ENCODE measurements at places on chromosomes 6 and 20.

DNA sequence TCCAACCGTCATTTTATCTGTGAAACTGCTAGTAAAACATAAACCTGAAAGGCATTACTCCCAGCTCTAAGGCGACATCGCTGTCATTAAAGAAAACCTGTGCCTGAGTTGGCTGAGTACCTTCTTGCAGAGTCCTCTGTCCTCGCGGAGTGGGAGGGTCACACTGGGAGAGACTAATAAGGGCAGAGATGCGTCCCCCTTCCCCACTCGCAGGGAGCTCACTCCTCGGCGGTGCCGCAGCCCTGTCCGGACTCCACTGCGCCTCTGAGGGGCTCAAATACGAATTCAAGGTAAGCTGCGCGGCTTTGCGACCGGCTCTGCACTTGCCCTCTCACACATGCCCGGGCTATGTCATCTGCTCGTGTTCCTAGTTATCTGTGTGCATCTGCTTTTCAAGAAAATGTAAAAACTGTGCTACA is at the start of gene COL19A1:
Gene COL19A1, plus strand, starts transcription at position 206 of the 419 bp plus-strand sequence. CDS start 13,012 bp downstream, outside the sequence.
- peak; percentile 17 for DNase-seq

GRCh38 chr20:61862881-61863280 is 202.8 kb downstream of the TAF4 start:
- DNase-seq: no peak

DNA sequence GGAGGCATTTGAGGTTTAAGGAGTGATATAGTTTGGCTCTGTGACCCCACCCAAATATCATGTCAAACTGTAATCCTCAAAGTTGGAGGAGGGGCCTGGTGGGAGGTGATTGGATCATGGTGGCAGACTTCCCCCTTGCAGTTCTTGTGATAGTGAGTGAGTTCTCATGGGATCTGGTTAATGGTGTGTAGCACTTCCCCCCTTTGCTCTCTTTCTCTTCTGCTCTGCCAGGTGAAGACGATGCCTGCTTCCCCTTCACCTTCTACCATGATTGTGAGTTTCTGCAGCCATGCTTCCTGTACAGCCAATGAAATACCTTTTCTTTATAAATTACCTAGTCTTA is 1.7 kb upstream of the HDDC2 start:
- no peak for DNase-seq

DNA sequence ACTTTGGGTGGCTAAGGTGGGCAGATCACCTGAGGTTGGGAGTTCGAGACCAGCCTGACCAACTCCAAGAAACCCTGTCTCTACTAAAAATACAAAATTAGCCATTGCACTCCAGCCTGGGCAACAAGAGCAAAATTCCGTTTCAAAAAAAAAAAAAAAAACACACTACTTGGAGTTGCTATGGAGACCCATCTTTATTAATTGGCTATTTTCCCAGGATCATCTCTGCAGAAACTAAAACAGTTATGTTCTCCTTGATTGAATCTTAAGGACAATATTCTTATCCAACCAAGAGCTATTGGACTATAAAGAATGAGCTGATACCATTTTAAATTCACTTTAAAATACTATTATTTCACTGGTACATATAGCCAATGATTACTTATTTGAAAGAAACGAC is 14.7 kb downstream of the AKIRIN2 start:
- DNase-seq: no peak

DNA sequence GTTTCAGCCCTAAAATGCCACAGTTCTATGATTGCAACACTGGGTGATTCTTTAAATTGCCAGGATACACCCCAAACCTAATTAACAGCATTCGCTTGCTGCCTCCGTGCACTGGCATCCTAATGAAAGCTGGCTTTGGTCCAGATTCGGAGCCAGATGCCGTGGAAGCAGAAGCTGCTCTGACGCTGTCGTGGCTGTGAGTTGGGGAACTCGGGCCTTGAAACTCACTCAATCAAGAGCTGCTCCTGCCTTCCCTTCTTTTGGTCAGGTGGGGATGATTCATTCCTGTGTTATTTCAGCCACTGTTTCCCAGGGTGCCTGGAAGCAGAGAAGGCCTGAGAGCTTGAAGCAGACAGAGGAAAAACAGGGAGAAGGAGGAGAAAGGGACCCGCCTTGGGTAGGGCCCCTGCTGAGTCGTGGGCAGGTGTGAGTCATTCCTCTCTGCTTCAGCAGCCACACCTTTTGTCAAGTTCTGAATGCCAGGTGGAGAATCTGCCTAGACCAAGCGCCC is 36.2 kb upstream of the DSP start:
- no peak for DNase-seq

DNA sequence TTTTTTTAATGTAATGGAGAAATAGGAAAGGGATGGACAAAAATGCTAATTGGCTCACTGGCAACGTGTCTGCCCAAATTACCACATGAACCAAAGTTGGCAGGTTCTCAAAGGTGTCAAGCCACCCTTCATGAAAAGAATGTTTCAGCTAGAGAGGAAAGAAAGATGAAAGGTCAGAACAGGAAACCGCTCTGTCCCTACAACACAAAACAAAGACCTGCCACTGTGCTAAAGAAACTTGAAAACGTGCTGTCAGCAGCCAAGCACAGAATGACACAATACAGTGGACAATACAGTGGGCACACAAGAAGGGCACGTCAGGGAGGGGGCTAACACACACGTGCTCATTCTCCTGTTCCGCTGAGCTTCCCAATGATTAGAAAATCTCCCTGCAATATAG is 4.9 kb downstream of the PREP start:
- no peak for DNase-seq

DNA sequence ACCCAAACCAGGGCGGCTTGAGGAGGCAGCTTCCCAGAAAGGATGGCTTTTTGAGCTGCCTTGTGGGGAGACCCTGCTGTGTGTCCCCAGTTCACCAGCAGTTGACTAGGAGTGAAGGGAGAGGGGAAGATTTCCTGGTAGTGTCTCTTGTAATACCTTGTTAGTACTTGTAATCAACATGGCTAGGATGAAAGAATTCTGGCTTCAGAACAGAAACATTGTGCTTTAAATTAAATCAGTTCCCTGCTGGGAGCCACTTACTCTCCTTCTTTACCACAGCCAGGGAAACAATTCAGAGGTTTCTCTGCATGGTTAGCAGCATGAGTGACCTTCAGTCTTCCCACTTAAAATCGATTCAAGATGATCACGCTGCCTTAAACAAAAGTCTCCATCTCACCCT is 525.4 kb upstream of the ID4 start:
- DNase-seq: no peak

DNA sequence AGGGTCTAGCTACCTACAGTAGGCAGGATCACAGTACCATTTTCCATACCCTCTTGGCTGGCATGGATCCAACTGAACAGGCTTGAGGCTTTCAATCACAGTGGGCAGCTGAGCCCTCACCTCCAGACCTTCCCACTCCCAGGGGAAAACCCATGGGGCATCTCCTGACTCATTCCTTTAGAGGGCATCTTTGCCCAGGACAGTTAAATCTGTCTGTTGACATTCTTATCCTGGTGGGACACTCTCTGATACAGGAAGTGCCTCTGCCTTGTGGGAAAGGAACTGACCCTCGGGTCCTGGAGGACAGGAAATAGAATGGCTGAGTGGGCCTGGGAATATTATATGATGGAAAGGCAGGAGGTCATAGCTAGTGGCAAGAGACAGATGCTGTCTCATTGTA is 10.2 kb upstream of the EPB41L1 start:
- no peak for DNase-seq

DNA sequence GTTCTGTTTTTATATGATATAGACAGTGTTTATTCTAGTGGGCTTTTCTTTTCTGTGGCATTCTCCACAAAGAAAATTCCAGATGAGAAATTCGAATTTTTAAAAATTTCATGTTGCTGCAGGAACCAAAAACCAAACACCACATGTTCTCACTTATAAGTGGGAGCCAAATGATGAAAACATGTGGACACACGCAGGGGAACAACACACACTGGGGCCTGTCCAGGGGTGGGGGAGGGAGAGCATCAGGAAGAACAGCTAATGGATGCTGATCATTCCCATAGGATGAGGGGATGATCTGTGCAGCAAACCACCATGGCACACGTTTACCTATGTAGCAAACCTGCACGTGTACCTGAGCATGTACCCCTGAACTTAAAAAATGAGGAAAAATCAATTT is 499.0 kb upstream of the SLC35B3 start:
- no peak for DNase-seq

DNA sequence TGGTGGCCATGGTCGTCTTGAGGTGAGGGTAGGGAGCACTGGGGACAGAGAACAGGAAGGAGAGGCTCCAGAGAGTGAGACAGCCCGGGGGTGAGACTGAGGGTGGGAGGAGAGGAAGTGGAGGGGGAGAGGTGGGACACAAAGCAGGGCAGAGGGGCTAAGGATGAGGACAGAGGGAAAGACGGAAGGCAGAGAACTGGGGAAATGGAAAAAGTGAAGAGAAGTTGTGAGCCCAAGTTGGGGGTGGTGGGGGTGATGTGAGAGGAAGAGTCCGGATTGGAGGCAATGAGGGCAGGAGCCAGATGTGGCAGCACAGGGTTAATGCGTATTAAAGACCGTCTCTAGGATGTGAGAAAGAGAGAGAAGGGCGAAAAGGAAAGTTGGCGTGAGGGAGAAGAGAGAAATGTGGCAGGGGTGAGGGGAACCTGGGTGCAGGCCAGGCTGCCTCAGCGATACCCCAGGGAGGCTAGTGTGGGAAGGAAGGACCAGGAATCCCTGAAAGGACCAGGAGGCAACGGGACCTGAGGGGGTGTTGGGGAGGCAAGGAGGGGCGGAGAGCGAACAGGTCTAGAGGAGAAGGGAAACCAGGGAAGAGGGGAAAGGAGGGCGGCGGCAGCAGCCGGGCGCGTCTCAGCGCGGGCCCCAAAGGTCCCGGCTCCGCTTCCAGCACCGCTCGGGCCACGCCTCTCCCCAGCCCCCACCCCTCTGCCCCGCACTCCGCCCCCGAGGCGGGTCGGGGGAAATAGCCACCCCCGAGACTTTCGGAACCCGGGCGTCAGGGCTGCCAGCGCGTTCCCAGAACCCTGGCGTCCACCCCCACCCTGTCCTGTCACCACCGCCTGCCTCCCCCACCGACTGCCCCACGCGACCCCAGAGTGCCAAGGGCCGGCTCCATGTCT is at the start of gene PPP1R18:
Gene PPP1R18, minus strand, starts transcription at position 637 of the 899 bp plus-strand sequence. Its CDS starts 627 bp downstream, at position 10.
- DNase-seq: peak; percentile 87

DNA sequence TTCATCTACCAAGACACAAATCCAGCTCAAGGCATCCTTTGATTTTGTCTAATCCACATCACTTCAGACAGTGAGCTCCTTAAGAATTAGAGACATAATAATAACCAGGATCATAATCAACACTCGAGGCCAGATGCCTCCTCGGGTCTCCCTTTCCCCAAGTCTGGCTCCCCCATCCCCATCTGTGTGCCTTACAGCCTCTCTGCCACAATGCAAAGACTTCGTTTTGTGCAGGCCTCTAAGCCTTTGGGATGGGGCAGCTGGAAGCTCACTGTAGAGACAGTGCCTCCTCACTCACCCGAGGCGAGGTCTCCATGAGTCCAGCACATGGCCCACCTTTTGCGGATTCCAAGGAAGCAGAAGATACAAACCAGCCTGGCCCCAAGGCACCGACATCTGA is 30.3 kb downstream of the LRFN2 start:
- DNase-seq: no peak

DNA sequence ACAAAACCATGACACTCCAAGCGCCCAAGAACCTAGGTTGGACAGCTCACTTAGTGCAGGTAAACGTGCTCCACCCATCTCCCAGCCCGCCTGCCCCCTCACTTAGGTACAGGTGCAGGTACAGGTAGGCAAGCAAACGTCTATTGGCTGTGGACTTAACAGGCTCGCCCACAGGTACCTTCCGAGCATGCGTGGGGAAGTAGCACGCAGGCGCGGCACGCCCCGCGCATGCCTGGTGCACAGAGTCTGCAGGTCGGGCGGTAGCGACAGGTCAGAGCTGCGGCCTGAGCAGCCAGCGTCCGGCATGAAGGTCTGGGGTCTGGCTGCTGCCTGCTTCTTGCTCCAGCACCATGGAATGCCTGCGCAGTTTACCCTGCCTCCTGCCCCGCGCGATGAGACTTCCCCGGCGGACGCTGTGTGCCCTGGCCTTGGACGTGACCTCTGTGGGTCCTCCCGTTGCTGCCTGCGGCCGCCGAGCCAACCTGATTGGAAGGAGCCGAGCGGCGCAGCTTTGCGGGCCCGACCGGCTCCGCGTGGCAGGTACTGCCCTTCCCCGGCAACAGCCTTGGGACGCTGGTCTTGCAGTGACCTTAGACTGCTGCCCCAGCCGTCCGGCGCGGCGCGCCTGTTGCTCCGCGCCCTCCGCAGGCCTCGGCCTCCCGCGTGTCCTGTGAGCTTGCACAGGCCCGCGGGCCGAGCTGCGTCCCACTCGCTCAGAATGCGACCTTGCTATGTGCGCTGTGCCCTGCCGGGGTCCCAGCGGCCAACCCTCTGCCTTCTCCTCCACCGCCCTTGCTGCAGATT is at the start of gene MRS2:
Gene MRS2, plus strand, starts transcription at position 240 of the 804 bp plus-strand sequence. Its CDS starts 111 bp downstream, at position 351.
- DNase-seq: peak; percentile 84

- no peak for DNase-seq
Measured at GRCh38 chr6:15713325-15713724, 50.5 kb upstream of the DTNBP1 start.

GRCh38 chr20:381581-382290 is 1.2 kb downstream of the TRIB3 start:
- peak; percentile 80 for DNase-seq

- no peak for DNase-seq
Measured at GRCh38 chr6:135657207-135657606, 159.7 kb upstream of the AHI1 start.

- DNase-seq: no peak
Measured at GRCh38 chr6:40232698-40233097, 298.4 kb upstream of the MOCS1 start.

- no peak for DNase-seq
Measured at GRCh38 chr20:24643731-24644626, 174.6 kb downstream of the SYNDIG1 start.

DNA sequence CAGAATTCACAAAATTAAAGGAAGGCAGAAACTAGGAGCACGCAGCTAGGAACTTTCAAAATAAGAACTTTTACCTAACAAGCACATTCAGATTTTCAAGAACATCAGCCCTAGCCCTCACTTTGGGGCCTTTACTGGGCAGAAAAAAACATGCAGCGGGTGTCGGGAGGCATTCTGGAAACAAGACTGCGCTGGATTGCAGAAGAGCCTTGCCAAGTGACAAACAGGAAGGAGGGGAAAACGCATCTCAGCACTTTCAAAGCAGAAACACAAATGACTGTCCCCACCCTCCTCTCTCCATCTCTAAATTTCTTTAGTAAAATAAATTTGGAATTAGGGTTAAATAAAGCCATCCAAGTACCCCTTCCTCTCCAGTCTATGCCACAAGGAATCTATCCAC is 74.6 kb upstream of the RREB1 start:
- no peak for DNase-seq

- DNase-seq: peak; percentile 84
Measured at GRCh38 chr20:31842471-31843157, 2.8 kb downstream of the FOXS1 start.

Measured in heart right ventricle (tissue), 16 donors.